Psoas muscle (tissue), 8 donors: ENCODE measurements at places on chromosomes 5 and 9.

GRCh38 chr9:33750839-33751339 is 44.5 kb upstream of the PRSS3 start:
- DNase-seq: no peak

- no peak for DNase-seq
Measured at GRCh38 chr5:172111852-172112225, 76.2 kb downstream of the STK10 start.

- DNase-seq: no peak
Measured at GRCh38 chr5:68276740-68277139, 61.2 kb downstream of the PIK3R1 start.

GRCh38 chr9:123058834-123059233 is 25.4 kb downstream of the GPR21 start:
- no peak for DNase-seq

DNA sequence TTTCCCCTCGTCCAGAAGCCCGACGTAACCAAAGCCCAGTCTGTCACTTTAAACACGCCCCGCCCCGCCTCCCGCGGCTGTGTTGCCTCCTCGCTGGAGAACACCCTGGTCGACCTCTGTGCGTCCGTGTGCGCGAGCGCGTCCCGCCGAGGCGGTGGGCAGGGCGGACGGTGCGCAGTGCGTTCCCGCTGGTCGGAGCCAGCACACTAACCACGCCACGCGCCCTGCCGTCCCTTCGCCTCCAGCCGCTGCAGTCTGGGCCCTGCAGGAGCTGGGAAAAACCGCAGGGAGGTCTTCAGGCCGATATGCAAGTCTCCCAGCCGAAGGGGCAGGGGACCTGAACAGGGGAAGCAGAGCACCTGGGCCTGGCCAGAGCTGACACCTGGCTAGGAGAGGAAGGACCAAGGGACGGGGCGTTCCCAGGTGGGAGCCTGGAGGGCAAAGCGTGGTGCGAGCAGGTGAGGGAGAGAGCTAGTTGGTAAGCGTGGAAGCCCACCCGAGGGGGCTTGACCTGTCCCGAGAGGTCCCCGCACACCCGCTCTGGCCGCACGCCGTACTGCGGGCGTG is 1.3 kb upstream of the PHPT1 start:
- peak; percentile 92 for DNase-seq

- no peak for DNase-seq
Measured at GRCh38 chr5:39843767-39844166, 419.0 kb upstream of the DAB2 start.

- DNase-seq: no peak
Measured at GRCh38 chr5:109006129-109006528, 258.4 kb downstream of the FER start.

DNA sequence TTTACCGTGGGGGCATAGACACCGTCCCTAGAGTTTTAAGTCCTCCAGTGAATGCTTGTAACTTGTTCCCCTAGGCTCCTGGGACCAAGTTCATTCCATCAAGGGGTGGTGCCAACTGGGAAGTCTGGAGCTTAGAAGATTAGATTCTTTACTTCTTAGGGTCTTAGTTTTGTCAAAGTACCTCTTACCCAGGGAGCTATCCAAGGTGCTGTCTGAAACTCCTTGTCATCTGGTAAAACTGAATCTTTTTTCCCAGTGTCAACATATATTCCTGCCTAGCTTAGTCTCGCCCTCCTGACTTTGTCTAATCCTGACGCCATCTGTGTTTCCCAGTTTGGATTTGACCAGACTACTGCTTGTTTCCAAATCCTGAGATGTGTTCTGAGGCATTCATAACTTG is 41.6 kb downstream of the MAMDC2 start:
- no peak for DNase-seq
